ENCODE measurements at places on chromosomes 4 and X.

DNA sequence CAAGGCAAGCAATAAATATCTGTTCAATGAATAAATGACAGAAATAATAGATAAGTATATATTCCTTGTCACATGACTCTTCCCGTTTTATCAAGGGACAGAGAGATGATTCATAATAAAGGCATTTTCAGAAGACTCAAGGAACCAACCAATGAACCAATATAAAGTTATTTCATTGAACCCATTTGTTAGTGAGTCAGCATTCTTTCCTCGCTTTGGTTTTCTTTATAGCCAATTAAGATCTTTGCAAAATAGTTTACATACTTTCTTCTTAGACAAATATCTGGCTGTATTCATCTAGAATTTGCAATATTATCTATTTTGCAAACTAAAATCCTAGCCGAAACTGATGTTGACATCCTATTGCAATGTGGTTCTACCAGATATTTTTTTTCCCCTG lies 269.4 kb downstream of the IL15 start:
- no peak for DNase-seq

DNA sequence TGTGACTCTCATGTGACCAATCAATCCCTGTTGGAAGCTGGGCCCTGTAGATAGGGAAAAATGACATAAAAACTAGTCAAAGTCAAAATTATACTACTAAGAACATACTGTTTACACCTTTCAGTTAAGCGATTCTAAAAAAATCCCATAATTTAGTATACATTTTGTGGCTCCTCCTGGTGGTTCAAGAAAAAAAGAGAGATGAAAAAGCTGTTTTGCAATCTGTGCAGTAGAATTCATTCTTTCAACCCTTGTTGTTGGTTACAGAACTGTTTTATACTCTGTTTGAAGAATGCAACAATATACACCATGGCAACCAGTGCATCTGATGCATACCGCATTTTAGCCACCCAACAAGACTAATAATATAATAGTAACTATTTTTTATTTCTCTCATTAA lies 66.8 kb upstream of the ANK2 start:
- DNase-seq = no peak

DNA sequence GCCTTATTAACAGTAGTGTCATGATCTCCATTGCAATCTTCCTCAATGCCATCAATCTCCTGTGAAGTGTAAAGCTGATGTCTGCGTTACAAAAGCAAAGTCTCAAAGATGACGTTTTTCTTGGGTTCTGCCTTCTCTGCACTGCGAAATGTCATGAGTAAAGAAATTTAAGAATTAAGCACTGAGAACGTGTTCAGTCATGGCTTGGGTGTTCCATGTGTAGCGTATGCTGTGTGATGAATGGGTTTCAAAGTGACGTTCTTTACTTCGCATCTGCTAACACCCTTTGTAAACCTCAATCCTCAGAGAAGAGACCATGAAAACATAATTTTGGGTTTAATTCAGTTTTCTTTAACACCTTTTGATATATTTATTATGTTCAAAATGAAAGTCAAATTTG lies 999 bp downstream of the NAP1L5 start:
- DNase-seq = no peak

- peak; percentile 26 for DNase-seq
Observed at GRCh38 chr4:143514497-143514896, 995 bp downstream of the SMARCA5 start.

GRCh38 chr4:38952017-38952416 lies 80.2 kb downstream of the TMEM156 start:
- no peak for DNase-seq
